ENCODE measurements at places on chromosomes 11 and 22.
A peak's percentile ranks its signal among the peaks of the same experiment; 100 is the strongest.

DNA sequence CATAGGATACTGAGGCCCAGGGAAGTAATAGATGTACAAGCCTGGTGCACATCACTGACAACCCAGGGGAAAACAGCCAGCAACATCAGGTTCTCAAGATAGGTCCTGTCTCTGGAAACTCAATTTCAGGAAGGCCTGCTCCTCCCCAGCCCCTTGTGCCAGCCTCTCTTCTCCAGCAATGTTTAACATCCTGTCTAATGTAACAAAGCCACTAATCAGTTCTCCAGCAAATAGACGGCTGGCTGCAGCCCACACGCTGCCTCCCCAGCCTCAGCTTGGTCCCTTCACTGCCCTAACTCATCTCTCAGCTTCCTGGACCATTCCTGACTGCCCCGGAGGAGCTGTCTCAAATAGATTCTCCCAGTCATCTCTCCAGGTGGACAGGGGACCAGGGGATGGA lies 37.8 kb downstream of the RPL27A start:
- no peak for DNase-seq

GRCh38 chr11:16604794-16605388 lies 133.6 kb upstream of the C11orf58 start:
- DNase-seq = peak; percentile 38

- DNase-seq = no peak
Measured at GRCh38 chr11:33476945-33477606, 219.9 kb downstream of the HIPK3 start.

GRCh38 chr22:47793304-47794101 lies 1031.1 kb downstream of the TBC1D22A start:
- DNase-seq = no peak

- peak; percentile 79 for DNase-seq
Measured at GRCh38 chr11:64036087-64037026, 626 bp downstream of the FLRT1 start.

GRCh38 chr11:10540546-10540914 lies 457 bp downstream of the RNF141 start:
- peak; percentile 80 for DNase-seq

DNA sequence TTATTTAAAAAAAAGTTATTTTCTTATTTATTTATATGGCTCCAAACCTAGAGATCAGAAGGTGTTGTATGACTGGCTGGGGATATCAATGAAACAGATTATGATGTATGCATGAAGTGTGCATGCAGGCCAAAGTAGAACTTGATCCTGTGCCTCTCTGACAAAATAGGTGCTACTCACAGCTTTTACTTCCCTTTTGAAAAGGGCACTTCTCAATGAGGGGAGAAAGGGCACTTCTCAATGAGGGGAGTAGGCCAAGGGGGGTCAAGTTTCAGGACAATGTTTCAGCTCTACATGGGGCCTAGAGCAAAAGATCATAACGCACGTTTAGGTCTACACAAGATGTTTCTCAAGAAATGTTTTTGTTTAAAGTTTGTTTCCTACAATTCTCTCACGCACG lies 397.5 kb downstream of the ETS1 start:
- DNase-seq = no peak

DNA sequence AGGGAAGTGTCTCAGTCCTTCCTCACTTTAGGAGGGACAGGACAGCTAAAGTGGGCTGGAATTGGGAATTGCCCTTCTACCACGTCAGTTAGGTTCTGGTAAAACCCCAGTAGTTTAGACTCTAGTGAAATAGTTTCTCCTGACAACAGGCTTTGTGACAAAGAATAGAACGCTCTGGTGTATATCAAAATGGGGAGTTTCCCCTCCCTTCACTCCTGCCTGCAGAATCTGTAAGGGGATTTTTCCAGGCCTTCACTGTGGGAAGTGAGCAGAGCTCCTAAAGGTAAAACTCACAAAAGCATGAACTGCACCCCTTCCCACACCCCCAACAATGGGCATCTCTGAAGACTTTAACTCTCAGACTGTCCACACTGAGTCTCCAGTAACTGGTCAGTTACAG lies 460.9 kb upstream of the LRRC4C start:
- no peak for DNase-seq

DNA sequence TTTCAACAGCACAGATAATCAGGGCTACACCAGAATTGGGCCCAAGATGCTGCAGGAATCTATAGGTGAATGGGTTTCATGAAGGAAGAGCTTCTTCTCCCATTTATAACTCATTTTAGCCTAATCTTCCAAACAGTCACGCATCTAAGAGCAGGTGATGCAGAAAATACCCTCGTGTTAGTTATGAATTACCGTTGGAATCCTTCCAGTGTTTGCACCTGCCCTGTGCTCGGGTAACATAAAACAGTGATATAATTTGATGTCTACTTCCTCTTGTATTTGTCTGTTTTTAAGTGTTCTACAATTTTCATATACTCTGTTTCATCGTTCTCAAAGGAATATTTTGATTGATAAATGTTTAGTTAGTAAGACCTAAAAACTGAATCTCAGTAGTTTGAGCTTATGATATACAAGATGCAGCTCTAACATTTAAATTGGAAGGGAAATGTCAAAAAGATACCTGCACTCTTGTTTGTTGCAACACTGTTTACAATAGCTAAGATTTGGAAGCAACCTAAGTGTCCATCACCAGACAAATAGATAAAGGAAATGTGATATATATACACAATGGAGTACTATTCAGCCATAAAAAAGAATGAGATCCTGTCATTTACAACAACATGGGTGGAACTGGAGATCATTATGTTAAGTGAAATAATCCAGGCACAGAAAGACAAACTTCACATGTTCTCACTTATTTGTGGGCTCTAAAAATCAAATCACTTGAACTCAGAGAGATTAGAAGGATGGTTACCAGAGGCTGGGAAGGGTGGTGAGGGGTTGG lies 42.1 kb downstream of the PPARA start:
- DNase-seq = no peak

DNA sequence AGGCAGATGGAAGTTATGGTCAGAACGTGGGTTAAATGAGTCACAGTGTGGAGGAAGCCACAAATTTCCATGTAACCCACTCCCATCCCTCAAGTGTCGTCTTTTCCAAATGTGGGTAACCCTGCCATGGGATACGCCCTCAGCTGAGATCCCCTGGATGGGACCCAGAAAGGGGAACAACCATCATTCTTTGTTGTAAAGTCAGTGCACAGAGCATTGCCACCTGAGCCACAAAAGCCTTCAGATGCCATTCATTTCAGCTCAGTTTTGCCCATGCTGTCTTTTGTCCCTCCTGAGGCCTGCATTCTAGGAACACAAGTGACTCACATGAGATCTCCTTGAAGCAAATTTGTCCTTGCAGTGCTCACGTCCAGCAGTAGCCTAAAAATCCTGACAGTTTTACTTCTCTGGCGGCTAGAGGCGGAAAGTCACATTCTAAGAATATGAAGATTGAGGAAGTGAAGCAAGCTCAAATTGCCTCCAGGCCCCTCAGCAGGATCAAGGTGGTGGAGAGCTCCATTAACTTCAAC lies 30.6 kb downstream of the MMP13 start:
- DNase-seq = no peak

- peak; percentile 1 for DNase-seq
Measured at GRCh38 chr22:31870890-31871289, 73.4 kb upstream of the YWHAH start.

GRCh38 chr22:49404020-49404419 lies 423.7 kb downstream of the BRD1 start:
- DNase-seq = no peak

GRCh38 chr22:24049978-24050377 lies 38.9 kb downstream of the CABIN1 start:
- no peak for DNase-seq

GRCh38 chr11:121367001-121367843 lies 74.7 kb downstream of the SC5D start:
- DNase-seq = peak; percentile 49

- DNase-seq = no peak
Measured at GRCh38 chr11:87659807-87660206, 515.4 kb downstream of the RAB38 start.

DNA sequence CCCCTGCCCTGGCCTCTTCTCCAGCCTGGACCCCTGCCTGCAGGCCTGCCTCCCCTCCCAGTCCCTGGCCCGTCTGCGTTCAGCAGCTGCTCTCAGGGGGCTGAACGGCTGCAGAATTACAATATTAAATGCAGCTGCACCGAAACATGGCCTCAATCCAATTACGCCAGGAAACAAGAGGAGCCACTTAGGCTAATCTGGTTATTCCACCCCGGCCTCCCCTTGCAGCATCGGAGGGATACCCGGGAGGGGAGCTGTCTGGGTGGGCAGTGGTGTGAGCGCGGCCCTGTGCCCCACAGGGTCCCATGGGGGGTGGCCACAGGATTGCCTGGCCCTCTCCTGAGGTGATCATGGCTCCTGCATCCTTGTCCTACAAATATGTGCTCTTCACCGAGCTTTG lies 42.6 kb downstream of the FLRT1 start:
- DNase-seq = peak; percentile 65

Data from NCI-H1417 (cell line).